IMR-90 (cell line): ENCODE measurements at places on chromosomes 5 and 9. TPM values are rescaled to one million over a fixed set of nuclear protein-coding genes. Genes with fewer than 3 reads are reported as not detected.

The CAVIN4 gene
- total RNA-seq: 2.2 and 4.2 TPM in 2 replicates

DNA sequence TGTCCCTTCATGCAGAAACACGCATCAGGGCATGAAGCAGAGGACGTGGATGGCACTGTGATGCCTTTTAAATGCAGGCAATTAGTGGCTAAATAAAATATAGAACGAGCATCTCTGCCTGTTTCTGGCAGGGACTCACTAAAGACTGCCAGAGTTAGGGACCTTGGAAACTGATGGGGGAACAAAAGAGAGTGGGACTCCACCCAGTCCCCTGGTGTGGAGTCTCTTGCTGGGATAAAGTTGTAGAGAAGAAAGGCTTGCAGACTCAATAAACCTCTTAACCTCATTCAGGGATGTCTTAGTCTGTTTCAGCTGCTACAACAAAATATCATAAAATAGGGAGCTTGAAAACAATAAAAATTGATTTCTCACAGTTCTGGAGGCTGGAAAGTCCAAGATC lies 87.6 kb upstream of the ARAP3 start:
- no peak for DNase-seq

DNA sequence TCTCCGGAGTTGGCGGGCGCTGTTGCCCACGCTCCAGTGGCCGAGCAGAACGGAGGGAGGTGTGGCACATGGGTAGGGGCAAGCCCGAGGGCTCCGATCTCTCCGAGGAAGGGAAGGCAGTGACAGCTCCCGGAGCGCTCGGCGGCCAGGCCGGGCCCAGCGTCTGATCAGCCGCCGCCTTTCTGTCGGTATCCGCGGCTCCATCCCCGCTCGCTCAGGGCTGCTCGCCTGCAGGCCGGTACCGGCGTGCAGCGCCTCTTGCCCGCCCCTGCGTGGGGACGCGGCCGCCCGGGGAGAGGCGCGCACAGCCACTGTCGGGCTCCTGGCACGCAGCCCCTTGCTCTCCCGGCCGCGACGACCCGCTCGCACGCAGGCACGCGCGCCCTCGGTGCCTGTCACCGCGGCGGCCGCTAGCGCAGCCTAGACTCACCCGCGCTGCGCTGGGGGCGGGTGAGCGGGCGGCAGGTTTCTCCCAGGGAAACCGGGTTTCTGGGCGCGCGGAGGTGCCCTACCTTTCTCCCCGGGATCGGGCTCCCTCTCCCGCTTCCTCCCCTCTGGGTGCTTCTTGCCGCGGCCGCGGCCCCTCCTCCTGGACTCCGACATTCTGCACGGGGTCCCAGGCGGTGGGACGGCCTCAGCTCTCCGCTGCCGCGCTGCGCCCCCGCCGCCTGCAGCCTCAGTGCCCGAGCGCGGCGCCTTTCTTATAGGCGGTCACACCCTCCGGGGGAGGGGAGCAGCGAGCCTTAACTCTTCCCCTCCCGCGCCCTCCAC lies 108.4 kb downstream of the PSD2 start:
- no peak for DNase-seq

DNA sequence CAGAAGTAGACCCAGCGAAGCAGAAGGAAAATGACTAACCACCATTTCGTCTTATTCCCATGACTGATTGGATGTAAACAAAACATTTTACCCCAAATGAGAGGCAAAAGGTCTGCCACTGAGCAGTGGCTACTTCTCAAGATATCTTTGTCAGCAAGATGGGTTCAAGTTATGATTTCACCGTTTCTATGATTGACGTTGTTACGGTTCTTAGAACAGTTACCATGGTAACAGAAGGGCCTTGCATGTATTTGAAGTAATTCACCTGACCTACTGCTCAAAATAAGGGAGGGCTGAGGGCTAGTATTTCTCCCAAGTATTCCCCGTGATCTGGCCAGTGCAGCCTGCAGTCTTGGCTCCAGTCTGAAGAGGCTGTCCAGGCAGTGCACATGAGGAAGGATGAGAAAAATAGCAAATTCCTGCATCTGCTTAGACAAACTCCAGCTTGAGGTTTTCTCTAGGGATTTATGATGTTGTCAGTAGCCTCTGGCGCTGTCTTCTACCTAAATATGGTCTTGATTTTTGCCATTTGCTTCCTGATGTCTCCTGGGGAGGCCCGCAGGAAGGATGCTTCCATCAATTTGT lies 372.7 kb downstream of the TMEM38B start:
- DNase-seq: no peak

The CTXN3 gene
- total RNA-seq: not detected in 2 replicates

The TXNDC8 gene
- total RNA-seq: not detected in 2 replicates

GRCh38 chr5:66737096-66737495 lies 140.9 kb downstream of the MAST4 start:
- DNase-seq: no peak

The TENT4A gene
- total RNA-seq: 5.9 and 8.6 TPM in 2 replicates

- DNase-seq: peak; percentile 95
Observed at GRCh38 chr5:58410441-58410840, 49.4 kb downstream of the PLK2 start.

GRCh38 chr5:115639377-115639776 lies 13.5 kb upstream of the TMED7 start:
- no peak for DNase-seq

The FABP6 gene
- not detected in 2 replicates for total RNA-seq

DNA sequence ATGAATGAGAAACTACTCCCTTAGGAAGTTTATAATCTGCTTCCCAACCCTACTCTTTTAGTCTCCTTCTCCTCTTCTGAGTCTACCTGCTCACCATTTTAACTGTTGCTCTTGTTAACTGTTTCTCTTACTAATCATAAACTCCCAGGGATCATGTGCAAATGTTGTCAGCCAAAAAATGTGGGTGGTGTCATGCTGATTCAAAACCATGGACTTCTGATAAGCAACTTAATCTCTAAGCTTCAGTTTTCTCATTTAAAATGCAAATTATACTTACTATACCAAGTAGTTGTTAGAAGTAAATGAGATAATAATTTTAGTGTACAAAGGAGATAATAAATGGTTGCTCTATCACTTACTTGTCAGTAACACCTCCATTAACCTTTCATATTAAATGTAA lies 45.9 kb upstream of the TLX3 start:
- DNase-seq: peak; percentile 9

GRCh38 chr5:130488252-130488651 lies 584.0 kb downstream of the CHSY3 start:
- no peak for DNase-seq

- DNase-seq: no peak
Observed at GRCh38 chr5:60583616-60584015, 116.3 kb downstream of the DEPDC1B start.
